ENCODE measurements at places on chromosomes 6 and 20.

GRCh38 chr6:87237804-87238203 lies 82.4 kb downstream of the ZNF292 start:
- no peak for DNase-seq

DNA sequence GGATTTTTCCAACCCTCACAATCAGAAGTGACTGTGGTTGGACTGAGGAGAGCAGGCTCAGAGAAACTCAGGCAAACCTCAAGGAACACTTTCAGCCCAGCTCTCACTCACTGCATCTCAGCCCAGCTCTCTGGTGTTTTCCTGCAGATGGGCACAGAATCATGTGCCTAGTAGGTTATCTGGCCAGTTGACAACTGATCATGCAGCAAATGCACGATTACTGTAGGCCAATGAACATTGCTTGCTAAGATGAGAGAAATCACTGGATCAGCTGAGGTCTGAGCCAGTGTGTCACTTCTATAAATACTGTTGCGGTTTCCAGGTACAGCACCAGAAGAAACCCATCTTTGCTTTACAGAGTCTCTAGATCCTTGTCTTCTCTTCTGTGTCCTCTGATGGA lies 540.5 kb downstream of the CD83 start:
- no peak for DNase-seq

GRCh38 chr6:83221889-83222479 lies 28.8 kb downstream of the RWDD2A start:
- DNase-seq: no peak

DNA sequence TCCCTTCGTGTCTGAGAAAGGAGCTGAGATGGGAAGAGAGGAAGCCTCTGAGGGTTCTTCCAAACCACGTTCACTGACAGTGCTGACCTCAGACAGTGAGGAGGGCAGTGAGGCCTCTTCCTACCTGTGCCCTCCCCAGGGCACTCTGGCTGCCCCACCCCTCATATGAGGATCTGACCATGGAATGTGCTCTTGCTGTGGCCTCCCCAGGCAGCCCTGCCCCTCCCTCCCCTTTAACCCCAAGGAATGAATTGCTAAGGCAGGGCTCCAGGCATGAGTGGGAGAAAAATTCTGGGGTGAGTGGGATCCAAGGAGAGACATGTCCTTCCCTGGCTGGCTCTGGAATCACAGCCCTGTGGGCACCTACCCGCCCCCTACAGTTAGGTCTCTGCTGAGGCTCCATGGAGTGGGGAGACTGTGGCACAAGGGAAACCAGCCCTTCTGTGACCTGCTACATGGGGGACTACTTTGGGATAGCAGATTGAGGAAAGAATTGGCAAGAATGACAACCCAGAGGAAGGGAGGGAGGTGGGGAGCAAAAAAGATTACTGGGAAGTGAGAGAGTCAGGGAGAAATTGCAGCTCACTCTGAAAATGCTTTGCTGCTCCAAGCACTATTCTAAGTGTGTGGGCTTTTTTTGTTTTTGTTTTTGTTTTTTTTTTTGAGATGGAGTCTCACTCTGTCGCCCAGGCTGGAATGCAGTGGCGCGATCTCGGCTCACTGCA lies 29.4 kb downstream of the TNXB start:
- DNase-seq: no peak

GRCh38 chr20:35307666-35308653 lies 15.7 kb upstream of the FAM83C start:
- peak; percentile 76 for DNase-seq

GRCh38 chr6:139962654-139963347 lies 588.4 kb upstream of the CITED2 start:
- no peak for DNase-seq

- no peak for DNase-seq
Measured at GRCh38 chr6:16596616-16597331, 164.5 kb downstream of the ATXN1 start.

DNA sequence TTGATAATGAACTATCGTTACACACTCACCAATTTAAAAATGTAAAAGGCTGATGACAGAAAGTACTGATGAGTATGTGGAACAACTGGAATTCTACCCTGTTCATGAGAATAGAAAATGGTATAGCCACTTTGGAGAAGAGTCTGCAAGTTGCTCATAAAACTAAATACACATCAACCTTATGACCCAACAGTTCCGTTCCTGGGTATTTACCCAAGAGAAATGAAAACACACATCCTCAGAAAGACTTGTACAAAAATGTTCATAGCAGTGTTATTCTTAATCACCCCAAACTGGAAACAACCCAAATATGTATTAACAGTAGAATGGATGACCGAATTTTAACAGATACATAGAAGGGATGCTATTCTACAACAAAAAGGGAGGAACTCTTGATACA lies 145.7 kb upstream of the LRFN2 start:
- no peak for DNase-seq

DNA sequence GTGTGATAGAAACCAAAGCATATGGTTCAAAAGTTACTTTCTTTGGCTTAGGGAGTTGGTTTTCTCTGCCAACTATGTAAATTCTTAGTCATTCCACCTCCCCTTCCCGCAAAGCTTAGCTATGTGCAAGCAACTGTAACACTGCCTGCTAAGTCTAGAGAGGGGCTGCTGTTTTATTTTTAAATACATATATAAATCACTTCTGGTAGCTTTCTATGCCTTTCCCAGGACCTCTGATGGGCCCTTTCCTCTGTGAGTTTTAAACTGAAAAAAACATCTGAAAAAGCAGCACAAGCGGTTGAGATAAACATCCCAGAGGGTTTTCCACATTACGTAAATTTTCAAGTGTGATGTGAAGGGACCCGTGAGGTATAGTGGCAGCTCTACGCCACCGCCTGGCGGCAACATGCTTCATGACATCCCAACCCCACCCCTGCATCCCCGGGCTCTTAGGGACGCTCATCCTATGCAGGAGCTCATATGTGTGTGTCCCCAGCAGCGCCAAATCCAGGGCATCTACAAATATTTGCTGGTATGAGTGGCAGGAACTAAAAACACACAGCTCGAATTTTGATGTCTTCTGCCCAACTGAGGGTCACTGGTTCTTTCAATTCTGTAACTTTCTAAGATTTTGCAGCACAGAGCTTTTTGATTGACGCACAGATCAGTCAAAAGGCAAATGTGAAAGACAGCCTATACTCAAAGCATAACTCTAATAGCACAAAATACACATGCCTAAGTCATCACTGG lies 12.7 kb downstream of the SAYSD1 start:
- DNase-seq: peak; percentile 20

DNA sequence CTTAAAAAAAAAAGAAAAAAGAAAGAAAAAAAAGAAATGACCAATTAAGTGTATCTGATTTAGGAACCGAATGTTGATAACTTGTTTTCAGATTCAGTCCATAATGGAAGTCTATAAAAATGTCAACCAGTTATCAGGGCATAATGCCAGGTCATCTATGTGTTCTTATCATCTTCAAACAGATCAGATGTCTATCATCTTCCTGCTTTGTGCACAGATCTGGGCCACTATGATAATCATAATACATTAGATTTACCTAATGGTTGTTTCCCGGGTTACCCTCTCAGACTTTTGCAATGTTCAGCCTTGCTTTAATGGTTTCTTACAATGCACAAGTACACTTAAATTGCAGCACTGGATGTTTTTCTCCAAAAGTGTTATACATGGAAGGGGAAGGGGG lies 100.6 kb downstream of the NKAIN2 start:
- no peak for DNase-seq

DNA sequence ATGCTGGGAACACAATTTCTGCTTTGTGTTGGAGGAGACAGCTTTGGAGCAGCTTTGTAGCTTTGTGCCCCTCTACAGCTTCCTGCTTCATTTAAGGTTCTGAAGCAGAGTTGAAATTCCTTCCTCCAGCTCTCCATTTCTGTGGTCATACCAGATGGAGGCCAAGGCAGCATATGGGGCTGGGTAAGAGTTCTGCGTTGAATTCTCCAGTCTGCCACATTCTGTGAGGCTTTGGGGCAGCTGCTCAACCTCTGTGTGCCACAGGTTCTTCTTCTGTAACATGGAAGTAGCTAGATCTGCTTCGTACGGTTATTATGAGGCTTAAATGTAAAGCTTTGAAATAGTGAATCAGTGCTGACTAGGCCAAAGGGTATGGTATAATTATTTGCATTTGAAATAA lies 2.9 kb upstream of the TRIM26 start:
- DNase-seq: no peak

- no peak for DNase-seq
Measured at GRCh38 chr6:125346201-125346925, 44.6 kb upstream of the HDDC2 start.

All from mucosa of gallbladder (tissue), 1 donor.